ENCODE measurements at places on chromosomes 5 and 9. TPM values are rescaled to one million over a fixed set of nuclear protein-coding genes. Genes with fewer than 3 reads are reported as not detected.

ANKRD34B gene
- total RNA-seq = not detected

IL4 gene
- not detected for total RNA-seq

DAB2 gene
- total RNA-seq = 23.0 TPM

FAM114A2 gene
- 13.3 TPM for total RNA-seq

EEIG1 gene
- total RNA-seq = 6.6 TPM

NPDC1 gene
- total RNA-seq = 25.2 TPM

CAPSL gene
- total RNA-seq = not detected

DPYSL3 gene
- 151 TPM for total RNA-seq
